Ovary (tissue), 10 donors: ENCODE measurements at places on chromosomes 1 and 21. TPM values are rescaled to one million over a fixed set of nuclear protein-coding genes. Genes with fewer than 3 reads are reported as not detected.

The PDE9A gene
- total RNA-seq: 4.5 TPM

The PLPP3 gene
- total RNA-seq: 183 TPM

The GALNT2 gene
- 95.7 TPM for total RNA-seq

The EFNA1 gene
- total RNA-seq: 21.0 TPM

The KRTAP24-1 gene
- total RNA-seq: not detected

The SLFNL1 gene
- total RNA-seq: 0.62 TPM

The CD53 gene
- 22.1 TPM for total RNA-seq

The PTPRC gene
- total RNA-seq: 4.5 TPM

The AZIN2 gene
- total RNA-seq: 9.5 TPM

The SLC25A44 gene
- 18.8 TPM for total RNA-seq

The SLX9 gene
- 24.1 TPM for total RNA-seq

The OR2T5 gene
- not detected for total RNA-seq

The LIN28A gene
- 1.3 TPM for total RNA-seq

The FAM229A gene
- 14.0 TPM for total RNA-seq

The TMEM125 gene
- total RNA-seq: 20.6 TPM

The PTAFR gene
- total RNA-seq: 1.7 TPM

The TEDDM1 gene
- not detected for total RNA-seq

The SNRNP40 gene
- 46.9 TPM for total RNA-seq

The PI4KB gene
- total RNA-seq: 65.4 TPM

The VHLL gene
- total RNA-seq: 0.37 TPM

The CHD1L gene
- 30.9 TPM for total RNA-seq
